ENCODE measurements at places on chromosomes 16 and 17. TPM values are rescaled to one million over a fixed set of nuclear protein-coding genes. Genes with fewer than 3 reads are reported as not detected.

DNA sequence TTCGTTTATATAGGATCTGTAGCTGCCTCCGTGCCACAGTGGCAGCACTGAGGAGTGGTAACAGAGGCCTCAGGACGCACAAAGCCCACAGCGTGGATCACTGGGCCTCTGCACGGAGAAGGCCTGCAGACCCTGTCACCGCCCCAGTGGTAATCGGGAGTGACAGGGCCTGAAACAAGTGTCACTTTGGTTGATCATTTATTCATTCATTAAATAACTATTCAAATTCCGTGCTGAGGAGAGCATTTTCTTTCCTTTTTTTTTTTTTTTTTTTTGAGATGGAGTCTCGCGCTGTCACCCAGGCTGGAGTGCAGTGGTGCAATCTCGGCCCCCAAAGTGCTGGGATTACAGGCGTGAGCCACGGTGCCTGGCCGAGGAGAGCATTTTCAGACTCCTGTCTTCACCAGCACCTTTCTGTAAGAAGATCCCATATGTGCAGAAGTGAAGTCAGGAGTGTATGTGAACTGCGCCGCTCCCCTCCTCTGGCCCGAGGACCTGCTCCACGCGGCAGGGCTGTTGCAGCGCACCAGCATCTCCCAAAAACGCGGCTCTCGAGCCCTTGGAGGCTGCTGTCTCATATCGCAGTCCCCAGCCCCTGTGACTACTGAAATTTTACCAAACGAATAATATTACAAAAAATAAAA lies 44.9 kb upstream of the TRAP1 start:
- H3K4me1 ChIP-seq: no peaks in the 10 kb centered on the region
- no peak for DNase-seq
- H3K36me3 ChIP-seq: peaks cover 4% of the 10 kb centered on the region
- no peaks in the 10 kb centered on the region for H3K27me3 ChIP-seq
- H3K27ac ChIP-seq: no peak overlapping the region
- H3K4me3 ChIP-seq: no peak overlapping the region

DNA sequence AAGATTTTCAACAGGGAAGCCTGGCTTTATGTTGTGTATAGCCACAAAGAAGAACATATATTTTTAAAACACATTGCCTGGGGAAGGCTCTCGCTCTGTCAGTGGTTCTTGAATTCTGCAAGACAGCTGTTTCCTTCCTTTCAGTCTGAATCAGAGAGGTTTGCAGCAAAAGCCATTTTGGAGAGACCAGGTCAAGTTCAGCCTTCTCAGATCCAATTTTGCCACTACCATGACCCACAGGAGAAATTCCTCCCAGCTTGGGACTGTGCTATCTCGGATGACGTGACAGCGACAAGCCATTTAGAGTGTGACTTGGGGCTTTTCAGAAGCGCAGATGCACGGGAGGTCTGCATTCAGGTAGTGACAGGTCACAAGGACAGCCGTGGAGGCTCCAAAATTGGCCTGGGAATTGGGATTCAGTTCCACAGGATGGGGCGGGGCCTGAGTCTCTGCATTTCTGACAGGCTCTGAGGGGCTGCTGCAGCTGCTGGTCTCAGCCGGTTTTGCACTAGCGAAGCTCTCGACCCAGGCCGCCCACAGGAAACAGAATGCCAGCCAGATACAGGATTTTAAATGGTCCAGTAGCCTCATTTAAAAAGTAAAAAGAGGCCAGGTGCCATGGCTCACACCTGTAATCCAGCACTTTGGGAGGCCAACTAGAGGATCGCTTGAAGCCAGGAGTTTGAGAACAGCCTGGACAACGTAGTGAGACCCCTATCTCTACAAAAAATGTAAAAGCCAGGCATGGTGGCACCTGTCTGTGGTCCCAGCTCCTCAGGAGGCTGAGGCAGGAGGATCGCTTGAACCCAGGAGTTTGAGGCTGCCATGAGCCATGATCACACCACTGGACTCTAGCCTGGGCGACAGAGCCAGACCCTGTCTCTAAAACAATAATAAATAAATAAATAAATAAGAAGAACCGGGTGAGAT lies 196.6 kb upstream of the CIBAR2 start:
- H3K4me1 ChIP-seq: peaks cover 78% of the 10 kb centered on the region
- H3K27me3 ChIP-seq: no peaks in the 10 kb centered on the region
- peak overlapping the region; percentile 63 for H3K27ac ChIP-seq
- H3K36me3 ChIP-seq: no peaks in the 10 kb centered on the region

DNA sequence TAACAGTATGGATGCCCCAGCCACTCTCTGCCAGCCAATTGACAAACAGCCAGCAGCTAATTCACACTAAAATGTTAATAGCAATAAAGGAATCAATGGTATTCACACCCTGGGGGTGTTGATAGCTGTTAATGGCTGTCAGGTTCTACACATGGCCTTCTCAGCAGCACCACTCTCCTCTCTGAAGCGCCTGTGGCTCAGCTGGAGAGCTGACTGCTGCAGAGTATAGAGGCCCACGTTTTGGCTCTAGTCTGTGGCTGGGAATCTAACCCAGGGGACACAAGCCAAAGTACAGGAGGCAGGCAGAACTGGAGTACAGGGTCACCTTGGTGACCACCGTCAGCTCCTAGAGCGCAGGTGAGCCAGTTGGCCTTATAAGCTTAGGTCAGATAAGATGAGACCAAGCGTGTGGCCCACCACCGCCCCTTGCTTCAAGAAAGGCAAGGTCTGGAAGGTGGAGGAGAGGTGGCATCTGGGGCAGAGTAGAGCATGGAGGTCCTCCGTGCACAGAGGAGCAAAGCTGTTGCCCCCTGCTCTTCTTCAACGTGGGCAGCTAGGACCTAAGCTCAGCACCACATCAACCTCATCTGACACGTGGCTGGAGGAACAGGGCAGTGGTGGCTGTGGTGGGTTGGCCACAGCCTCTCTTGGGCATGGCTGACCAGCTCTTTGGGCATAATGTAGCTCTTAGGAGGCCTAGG lies 25.4 kb downstream of the CCR7 start:
- no peaks in the 10 kb centered on the region for H3K36me3 ChIP-seq
- H3K27me3 ChIP-seq: no peaks in the 10 kb centered on the region
- H3K27ac ChIP-seq: peak overlapping the region; percentile 72
- peaks cover 66% of the 10 kb centered on the region for H3K4me1 ChIP-seq
- DNase-seq: no peak

DNA sequence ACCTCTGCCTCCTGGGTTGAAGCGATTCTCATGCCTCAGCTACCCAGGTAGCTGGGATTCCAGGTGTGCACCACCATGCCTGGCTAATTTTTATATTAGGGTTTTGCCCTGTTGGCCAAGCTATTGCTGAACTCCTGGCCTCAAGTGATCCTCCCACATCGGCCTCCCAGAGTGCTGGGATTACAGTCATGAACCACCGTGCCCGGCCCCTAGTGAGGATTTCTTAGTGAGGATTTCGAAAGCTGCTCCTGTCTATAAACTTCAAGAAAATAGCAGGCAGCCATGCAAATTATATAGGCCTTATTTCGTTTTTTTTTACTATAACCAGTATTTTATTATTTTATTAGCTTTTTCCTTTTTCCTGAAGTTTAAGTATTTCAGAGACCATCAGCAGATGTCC lies 41.6 kb downstream of the EPN2 start:
- DNase-seq: no peak
- H3K27ac ChIP-seq: peak overlapping the region; percentile 46
- no peak overlapping the region for H3K4me3 ChIP-seq

DNA sequence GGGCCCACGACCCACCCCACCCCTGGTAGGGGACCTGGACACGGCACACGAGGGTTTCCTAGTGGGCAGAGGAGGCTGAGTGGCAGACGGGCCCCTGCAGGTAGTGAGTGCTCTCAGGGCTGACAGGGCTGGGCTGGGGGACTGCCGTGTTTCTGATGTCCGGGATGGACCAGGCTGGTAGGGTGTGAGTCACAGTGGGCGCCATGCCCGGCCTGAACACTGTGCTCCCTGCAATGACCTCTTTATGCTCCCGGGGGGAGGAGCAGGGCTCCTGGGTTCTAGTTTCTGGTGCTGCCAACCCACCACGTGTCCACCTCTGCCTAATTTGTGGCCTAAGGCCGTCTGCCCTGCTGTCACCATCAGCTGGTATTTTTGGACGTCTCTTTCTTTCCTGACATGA lies 26.3 kb downstream of the ARHGAP23 start:
- H3K27me3 ChIP-seq: no peaks in the 10 kb centered on the region
- H3K36me3 ChIP-seq: peaks cover 13% of the 10 kb centered on the region
- peak overlapping the region; percentile 80 for H3K27ac ChIP-seq

DNA sequence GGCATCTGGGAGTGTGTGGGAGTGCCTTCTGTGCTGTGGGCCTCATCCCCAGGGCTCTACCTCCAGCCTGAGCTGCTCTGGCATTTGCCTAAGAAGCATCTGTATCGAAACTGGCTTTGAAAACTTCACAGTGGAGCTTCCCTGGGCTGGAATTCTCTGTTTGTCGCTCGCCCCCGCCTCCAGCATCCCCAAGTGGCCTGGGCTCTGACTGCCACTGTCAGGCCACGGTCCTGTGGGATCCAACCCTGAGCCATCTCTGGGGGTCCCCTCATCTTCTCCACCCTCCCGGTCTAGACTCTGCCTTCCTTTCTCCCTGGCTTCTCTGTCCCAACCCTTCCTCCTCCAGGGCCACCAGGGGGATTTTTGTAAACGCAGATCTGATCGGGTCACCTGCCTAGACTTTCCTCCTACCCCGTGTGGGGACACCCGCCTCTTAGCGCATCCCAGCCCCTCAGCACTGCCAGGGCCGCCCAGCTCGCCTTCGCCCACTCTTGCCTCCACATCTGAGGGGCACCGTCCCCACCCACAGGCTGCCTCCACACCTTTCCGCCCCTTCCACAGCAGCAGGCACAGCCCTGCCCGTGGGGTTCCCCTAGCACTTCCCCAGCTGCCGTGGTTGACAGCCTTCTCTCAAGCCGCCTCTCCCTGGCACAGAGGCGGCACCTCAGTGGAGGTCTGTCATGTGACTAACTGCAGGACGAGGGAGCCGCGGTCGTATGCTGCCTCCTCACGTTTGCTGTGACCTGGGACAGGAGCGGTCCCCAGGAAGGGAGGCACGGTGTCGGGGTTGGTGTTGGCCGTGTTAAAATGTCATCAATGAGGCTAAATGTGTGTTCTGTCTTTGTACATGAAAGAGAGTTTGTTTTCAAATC lies 12.0 kb downstream of the TBC1D24 start:
- H3K27me3 ChIP-seq: no peaks in the 10 kb centered on the region
- no peak overlapping the region for H3K4me3 ChIP-seq
- no peak overlapping the region for H3K27ac ChIP-seq
- peak; percentile 53 for DNase-seq
- H3K4me1 ChIP-seq: peaks cover 23% of the 10 kb centered on the region

DNA sequence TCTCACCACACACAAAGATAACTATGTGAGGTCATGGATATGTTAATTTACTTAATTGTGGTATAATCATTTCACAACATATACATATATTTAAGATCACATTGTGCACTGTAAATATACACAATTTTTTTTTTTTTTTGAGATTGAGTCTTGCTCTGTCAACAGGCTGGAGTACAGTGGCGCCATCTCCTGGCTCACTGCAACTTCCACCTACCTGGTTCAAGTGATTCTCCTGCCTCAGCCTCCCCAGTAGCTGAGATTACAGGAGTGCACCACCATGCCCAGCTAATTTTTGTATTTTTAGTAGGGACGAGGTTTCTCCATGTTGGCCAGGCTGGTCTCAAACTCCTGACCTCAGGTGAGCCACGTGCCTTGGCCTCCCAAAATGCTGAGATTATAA lies 11.5 kb upstream of the PRSS54 start:
- H3K27me3 ChIP-seq: no peaks in the 10 kb centered on the region
- no peak overlapping the region for H3K27ac ChIP-seq
- DNase-seq: no peak
- H3K4me3 ChIP-seq: no peak overlapping the region
- no peaks in the 10 kb centered on the region for H3K36me3 ChIP-seq

DNA sequence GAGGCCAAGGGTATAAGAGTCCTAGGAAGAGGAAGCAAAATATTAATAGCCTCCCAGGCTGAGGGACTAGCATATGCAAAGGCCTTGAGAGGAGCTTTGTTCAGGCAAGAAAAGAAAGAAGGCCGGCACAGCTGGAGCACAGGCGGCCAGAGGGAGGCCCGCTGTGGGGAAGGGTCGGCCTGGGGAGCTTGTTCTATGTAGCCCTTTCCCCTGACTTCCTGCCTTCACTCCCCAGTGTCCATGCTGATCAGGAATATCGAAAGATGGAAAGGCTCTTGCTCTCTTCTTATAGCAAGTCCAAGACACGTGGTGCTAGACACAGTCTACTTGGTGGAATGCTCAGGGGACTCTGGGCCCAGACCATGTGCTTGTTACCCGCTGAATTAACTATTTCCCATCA lies 27.4 kb upstream of the HAS3 start:
- H3K27me3 ChIP-seq: no peaks in the 10 kb centered on the region
- H3K27ac ChIP-seq: no peak overlapping the region
- H3K4me3 ChIP-seq: no peak overlapping the region
- H3K4me1 ChIP-seq: no peaks in the 10 kb centered on the region
- DNase-seq: no peak

DNA sequence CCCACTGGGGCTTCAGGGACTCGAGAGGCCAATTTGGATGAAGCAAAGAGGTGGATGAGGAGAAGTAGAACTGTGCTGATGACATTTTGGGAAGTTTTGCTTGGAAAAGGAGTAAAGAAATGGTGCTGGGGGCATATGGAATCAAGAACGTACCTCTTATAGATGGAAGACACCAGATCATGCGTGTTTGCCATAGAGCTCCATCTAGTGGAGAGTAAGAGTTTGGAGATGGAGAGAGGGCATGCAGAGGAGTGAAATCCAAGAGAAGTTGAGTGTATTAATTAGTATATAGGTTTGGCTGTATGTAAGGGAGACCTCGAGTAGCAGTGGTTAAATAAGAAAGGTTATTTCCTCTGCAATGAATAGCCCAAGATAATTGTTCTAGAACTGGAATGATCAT lies 56.0 kb downstream of the SHISA6 start:
- DNase-seq: no peak
- no peak overlapping the region for H3K27ac ChIP-seq
- H3K36me3 ChIP-seq: no peaks in the 10 kb centered on the region
- H3K4me3 ChIP-seq: no peak overlapping the region
- H3K27me3 ChIP-seq: no peaks in the 10 kb centered on the region

- no peaks in the 10 kb centered on the region for H3K4me1 ChIP-seq
- no peaks in the 10 kb centered on the region for H3K27me3 ChIP-seq
- no peak overlapping the region for H3K4me3 ChIP-seq
- no peaks in the 10 kb centered on the region for H3K36me3 ChIP-seq
- no peak overlapping the region for H3K27ac ChIP-seq
These were observed 58.5 kb downstream of the BANP start for GRCh38 chr16:88009563-88010342.

DNA sequence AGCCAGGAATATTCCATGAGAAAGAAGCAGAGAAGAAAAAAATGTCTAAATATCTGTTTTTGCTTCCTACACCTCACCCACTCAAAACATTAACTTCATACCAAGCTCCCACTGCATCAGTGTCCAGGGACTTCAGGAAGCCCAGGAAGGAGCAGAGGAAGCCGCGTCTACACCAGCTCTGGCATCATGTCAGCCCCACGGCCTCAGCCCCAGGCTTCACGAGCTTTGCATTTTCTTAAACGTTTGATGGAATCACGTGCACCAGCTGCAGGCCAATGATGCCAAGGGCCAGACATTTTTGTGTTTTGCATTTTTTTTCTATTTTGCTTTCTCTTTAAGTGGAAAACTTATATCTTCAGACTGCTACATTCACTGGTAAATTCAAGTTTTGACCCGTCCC lies 48.6 kb downstream of the CDRT4 start:
- no peak overlapping the region for H3K27ac ChIP-seq
- no peaks in the 10 kb centered on the region for H3K27me3 ChIP-seq
- H3K4me3 ChIP-seq: no peak overlapping the region
- peaks cover 20% of the 10 kb centered on the region for H3K4me1 ChIP-seq
- no peak for DNase-seq

Gene NAE1
- 57.0 TPM for total RNA-seq

Gene LITAFD
- not detected for total RNA-seq

Gene PLK1
- total RNA-seq: 1.2 TPM

Gene CES4A
- 12.0 TPM for total RNA-seq

Gene CORO7
- total RNA-seq: 7.7 TPM

Gene CDH11
- total RNA-seq: 4.0 TPM

Gene CLEC3A
- total RNA-seq: not detected

Gene CLEC18B
- total RNA-seq: not detected

Data from gastrocnemius medialis (tissue), 4 donors.